Epithelial cell of proximal tubule (primary cell): ENCODE measurements at places on chromosomes 4 and X. TPM values are rescaled to one million over a fixed set of nuclear protein-coding genes. Genes with fewer than 3 reads are reported as not detected.

The HOPX gene
- total RNA-seq = 1.6 TPM in 1 of 2 replicates, not detected in the other

The TLR6 gene
- 0.22 and 0.29 TPM in 2 replicates for total RNA-seq

The BMPR1B gene
- total RNA-seq = 2.0 TPM in 2 replicates

The CDKL5 gene
- total RNA-seq = 2.1 and 5.0 TPM in 2 replicates

The UBA6 gene
- total RNA-seq = 69.2 and 100 TPM in 2 replicates

The ADH1B gene
- not detected in 2 replicates for total RNA-seq

The NPY1R gene
- 0.40 and 3.3 TPM in 2 replicates for total RNA-seq

DNA sequence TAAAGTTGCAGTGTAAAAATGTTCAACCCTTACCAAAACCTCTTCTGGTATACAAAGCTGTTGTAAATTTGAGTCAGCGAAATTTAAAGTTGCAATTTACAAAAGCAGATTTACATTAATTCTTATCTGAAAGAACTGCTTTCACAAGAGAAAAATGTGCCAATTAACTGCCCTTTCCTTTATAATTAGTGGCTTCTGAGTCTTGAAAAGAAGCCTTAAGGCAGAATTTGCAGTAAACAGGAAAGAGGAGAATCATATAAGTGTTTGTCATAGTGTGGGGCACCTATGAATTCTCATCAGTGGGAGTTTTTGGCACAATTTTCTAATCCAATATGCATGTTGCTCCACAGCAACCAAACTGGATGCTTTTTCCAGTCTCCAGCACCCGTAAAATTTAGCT lies 125.3 kb upstream of the GABRG1 start:
- no peak for DNase-seq

DNA sequence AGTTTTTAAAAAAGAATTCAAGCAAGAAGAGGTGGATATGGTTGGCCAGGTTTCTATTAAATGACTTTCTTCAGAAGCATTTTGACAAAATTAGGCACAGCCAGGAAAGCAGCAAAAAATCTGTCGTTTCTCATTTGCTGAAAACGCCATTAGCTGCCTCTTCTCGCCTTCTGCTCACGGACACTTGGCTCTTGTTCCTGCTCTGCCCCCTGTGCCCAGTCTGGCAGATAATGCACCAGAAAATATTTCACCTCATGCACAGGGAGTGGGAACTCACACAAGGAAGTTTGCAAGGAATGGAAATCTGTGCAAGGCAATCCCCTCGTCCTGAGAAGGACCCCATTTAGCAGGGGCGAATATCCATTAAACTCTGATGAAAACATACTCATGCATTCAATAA lies 260.0 kb downstream of the PACRGL start:
- no peak for DNase-seq

- no peak for DNase-seq
Observed at GRCh38 chr4:4640692-4641091, 98.8 kb upstream of the STX18 start.

GRCh38 chr4:130068072-130068471 lies 972.1 kb downstream of the C4orf33 start:
- DNase-seq = no peak

DNA sequence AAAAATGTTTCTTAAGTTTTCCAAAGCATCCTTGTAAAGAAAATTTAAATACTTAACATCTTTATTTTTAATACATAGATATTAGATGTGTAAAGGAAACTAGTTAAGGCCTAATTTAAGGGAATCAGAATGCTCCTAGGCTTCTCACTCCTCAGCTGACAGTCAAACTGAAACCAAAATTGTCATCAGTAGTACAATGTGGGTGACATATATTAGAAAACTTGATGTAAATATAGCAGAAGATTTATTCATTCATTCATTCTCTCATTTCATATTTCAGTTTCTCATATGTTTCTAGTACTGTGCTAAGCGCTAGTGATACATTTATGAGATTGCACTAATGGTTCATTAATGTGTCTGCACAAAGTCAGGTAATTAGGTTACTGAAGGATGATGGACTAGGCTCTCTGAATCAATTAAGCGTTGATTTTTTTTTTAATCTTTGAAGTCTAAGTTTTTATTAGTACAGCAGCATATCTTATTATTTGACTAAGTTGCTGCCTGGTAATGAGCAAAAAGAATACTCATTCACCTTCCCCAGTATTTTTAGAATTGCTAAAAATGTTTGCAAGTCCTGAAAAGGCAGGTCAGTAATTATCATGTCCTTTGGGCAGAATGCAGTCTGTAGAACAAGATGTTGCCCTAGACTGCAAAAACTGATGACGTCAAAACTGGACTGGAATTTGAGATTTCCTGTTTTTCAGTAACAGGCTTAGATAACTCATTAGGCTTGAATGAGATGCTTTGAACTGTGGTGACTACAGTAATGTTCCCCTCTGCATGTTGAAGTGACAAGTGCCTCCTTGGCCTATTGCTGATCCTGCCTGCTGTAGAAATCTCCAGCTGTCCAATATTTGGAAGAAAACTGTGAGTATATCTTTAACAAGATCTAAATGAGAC lies 128.7 kb downstream of the ARHGAP24 start:
- DNase-seq = no peak

GRCh38 chr4:118760493-118760892 lies 75.3 kb downstream of the METTL14 start:
- no peak for DNase-seq

GRCh38 chr4:38724475-38724808 lies 58.3 kb downstream of the TLR10 start:
- DNase-seq = no peak

DNA sequence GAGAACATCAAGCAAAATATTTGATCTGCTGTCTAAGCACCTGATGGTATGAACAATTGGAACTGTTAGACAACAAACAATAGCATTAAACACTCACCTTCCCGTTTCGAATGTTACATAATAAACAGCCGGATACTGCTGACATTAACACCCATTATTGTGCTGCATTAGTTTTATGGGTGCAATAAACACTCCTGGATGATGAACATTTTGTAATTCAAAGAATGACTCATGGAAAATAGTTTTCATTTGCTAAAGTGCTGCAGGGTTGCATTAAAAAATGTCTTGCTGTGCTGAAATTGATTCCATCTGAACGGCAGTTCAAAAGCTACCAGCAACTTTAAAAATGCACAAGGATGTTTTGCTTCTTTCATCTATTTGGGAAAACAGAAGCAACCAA lies 100.8 kb upstream of the SORBS2 start:
- DNase-seq = no peak

DNA sequence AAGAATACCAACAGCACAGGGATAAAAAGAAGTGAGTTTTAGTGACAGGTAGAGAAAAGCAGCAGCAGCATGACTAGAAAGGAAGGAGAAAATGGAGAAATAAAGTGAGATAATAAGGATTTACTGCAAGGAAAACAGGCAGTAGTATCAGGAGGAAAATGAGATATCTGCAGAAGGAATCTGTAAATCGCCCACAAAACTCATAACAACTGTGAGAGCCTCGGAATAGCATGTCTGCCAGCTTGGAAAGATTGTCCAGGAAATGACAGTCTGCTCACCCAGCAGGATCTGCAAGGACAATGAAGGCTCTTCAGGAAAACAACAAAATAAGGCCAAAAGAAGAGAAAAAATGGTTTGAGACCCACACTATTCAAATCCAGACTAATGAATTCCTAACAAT lies 47.4 kb downstream of the CXXC4 start:
- no peak for DNase-seq

DNA sequence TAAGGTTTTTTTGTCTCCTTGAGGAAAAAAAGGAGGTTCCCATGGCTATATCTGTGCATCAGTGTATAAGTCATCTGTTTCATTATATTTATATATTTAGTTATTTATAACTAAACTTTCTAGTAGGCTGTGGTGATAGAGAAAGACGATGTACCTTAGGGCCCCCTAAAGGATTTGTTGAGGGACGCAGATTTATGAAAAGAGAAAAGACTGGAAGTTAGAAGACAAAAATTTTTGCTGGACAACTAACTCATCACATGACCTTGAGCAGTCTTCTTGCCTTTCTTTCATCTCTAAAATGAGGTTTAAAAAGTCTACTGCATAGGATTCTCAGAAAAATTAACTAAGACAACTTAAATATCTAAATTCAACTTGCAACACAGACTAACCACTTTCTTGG lies 6.1 kb downstream of the GASK1B start:
- no peak for DNase-seq

GRCh38 chr4:155972098-155972497 lies 18.4 kb upstream of the CTSO start:
- no peak for DNase-seq

DNA sequence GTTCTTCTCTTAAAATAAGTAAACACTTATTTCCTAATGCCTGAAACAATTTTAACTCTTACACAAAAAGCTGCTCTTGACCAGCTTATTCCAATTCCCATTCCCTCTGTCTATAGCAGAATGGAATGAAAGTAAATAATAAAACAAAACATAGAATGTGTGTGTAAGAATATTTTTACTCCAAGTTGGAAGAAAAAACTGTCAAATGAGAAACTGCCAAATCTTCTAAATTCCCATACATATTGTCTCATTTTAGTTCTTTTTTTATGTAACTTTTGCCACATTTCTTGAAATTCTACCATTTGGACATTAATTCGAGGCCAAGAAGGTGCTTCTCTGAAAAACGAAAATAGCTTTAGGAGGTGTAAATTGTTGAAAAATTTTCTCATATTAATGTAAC lies 477.1 kb downstream of the FAT4 start:
- no peak for DNase-seq

DNA sequence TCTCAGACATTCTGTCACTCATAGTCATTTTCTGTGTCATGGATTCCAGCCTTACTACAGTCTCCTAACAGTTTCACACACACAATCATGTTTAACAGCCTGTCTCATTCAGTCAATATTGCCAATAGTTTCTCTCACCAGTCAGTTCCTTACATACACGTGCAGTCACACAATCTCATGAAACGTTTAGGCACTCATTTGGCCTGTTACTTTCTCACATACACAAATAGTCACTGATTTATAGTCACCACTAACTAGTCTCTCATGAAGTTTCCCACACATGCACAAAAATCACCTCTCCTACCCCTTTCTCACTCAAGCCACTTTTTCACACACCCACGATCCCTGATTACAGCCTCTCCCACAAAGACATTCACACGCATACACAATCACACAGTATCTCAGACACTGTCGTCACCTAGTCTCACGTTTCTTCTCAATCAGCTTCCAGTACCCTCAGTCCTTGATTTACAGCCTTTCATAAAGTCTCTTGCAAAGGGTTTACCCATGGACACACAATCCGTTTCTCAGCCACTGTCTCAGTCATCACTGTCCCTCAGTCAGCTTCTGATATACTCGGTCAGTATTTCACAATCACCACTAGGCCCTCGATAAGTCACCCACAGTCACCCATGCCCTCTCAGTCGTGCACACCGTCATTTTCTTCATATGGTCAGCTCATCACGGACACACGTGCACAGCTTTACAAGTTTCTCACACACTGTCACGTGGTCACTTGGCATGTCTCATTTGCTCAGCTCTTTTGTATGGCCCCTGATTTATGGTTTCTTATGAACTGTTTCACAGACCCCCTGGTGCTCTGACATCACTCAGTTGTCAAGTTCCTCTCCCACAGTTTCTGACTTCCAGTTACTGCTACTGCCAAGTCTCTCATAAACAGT lies 4.2 kb upstream of the CFP start:
- no peak for DNase-seq

DNA sequence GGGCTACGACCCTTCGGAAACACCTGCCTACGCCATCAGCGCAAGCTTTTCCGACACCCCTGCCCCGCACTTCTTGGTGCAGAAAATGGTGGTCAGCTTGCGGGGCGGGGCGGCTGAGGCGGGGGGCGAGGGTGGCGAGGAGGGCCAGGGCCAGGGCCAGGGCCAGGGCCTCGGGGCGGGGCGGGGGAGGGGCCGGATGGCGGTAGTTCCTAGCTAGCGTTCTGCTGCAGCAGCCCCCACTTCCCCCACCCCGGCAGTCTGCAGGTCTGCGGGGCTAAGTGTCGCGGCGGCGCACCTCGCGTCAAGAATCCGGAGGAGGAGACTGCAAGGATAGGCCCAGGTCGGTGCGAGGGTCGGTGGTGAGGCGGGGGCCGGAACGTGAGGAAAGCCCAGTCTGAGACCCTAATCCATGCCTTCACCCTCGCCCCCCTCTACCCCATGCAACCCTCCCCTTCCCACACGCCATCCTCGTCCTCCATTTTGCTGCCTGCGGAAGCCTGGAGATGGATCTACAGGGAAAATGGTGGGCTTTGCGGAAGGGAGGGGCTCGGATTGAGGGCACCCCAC lies 600 bp downstream of the BEX4 start:
- DNase-seq = no peak

- DNase-seq = no peak
Observed at GRCh38 chrX:65821721-65822496, 154.5 kb downstream of the MSN start.

DNA sequence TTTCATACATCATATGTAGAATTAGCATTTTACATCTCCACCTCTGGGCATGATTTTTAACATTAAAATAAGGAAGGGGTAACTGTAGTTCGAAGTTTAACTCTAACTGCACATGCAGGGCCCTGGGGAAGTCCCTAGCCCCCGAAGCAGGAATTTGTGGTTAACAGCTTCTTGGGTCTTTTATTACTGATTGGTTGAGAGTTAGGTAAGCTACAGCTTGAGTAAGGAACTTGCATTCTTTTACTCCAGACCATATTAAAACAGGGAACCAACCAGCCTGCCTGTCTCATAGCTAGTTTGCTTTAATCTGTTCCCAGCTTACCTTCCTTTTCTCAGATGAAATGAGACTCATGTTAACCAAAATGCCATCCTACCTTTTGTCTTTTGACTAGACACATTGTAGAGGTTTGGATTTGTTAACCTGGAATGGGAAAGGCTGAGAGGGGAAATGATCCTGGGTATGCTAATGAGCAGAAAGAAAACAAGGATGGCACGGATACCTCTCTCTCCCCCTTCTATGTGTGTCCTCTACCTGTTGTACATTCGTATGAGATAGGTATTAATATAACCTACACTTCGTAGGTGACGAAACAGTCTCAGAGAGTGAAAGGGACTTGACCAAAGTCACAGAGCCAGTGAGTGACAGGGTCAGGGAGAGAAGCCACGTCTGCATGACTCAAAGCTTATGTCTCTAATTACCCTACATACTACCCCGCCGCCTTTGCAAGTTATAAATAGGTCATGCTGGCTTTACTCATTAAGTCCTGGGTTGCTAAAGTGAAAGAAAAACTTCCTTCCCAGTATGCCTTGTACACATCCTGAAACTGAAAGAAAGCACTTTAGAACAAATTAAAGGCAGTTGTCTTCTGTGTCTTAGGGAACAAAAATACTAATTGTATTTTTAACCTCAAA lies 119.5 kb upstream of the AFF2 start:
- DNase-seq = no peak

DNA sequence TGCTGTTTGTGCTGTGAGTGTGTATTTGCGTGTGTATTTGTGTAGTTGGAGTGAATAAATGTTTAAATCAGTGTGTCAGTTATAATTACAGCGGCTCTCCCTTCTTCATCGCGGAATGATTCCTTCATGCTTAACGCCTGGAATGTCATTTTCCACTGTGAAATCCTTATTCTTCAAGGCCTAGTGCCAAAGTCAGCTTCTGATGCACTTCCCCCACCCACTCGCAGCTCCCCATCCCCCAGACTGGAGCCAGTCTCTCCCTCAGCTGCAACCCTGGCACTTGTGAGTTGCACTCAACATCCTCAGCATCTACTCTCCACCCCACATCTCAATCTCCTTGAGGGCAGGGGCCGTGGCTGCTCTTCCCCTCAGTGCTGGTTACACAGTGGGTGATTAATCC lies 583.0 kb downstream of the BCOR start:
- no peak for DNase-seq

- no peak for DNase-seq
Observed at GRCh38 chrX:154121961-154122360, 22.1 kb upstream of the OPN1LW start.

GRCh38 chrX:69228732-69229131 lies 63.5 kb upstream of the PJA1 start:
- no peak for DNase-seq
